ENCODE measurements at places on chromosomes 5 and 9.

DNA sequence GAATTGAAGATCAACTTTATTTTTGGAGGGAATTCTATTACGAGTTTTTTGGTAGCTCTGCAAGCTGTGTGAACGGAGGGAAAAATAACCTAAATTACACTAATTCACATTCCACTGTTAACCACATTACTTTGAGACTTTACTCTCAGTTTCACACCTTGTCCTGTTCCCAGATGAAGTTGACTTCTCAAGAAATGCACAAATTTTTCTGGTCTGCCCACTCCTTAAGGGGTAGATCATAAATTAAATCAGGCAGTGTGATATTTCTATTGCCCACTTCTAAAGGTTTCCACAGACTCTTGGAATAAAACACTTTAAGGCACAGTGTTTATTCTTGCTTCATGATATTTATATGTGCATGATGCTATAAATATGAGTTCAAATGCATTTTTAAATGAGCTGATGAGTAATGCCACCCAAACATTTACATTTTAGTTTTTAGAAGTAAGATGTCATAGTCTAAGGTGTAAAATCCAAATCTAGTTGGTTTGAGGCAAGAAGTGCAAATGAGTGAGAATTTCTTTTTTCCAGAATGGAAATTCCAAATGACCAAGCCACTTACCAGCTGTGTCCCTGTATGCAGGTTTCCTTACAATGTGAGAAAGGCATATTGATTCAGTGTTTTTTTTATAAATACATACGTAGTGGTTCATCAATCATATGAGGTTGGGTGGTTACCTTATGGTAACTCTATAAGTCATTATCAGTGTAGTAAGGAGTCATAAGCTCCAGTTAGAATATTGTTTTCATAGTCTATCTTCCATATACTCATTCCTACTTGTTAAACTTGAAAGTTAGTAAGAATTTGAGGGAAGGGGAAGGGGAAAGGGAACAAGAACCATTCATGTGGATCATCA is 437.7 kb upstream of the MEF2C start:
- DNase-seq: no peak

- DNase-seq: no peak
Observed at GRCh38 chr5:122471031-122471751, 159.2 kb downstream of the SNCAIP start.

- DNase-seq: no peak
Observed at GRCh38 chr9:129554649-129555048, 66.3 kb downstream of the C9orf50 start.

DNA sequence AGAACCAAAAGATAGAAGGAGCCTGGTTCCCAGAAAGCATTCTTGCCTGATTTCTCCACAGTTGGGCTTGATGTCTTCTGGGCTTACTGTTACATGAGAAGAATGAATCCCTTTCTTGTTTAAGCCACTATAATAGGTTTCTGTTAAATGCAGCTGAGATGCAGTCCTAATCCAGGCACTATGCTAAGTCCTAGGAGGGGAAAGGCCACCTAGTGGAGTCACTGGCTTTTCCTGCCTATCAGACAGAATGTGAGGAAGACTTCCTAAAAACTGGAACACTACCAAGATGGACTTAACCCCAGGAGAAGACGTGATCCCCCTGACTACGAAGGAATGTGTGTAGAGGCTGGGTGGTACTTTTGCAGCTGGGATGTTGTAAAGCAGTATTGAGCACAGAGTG is 34.3 kb upstream of the FSD1L start:
- no peak for DNase-seq

DNA sequence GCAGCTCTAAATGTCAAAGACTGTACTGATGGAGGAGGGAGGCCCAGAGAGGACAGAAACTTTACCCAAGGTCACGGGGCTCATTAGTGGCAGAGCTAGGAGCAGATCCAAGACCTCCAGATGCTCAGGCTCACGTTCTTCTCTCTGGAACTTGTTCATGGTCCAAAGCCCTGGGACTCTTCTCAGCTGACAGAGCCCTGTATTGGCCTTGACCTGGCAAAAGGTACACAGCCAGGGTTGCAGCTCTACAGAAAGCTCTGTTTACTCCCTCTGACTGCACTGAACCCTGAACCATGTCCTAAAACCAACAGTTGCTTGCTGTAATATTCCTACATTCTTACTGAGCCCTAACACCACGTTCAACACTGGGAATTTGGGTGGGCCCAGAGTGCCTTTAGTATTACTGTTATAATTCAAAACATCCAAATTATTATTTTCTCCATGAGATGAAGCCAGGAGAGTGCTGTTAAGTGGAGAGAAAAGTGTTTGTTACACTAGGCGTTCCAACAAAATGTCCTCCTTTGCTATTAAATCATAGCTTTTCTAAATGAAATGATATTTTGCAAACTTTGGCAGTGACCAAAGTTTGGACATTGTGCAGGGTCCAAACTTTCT is 602.4 kb upstream of the CLINT1 start:
- DNase-seq: no peak

GRCh38 chr5:142056816-142057696 is 44.2 kb upstream of the GNPDA1 start:
- no peak for DNase-seq

DNA sequence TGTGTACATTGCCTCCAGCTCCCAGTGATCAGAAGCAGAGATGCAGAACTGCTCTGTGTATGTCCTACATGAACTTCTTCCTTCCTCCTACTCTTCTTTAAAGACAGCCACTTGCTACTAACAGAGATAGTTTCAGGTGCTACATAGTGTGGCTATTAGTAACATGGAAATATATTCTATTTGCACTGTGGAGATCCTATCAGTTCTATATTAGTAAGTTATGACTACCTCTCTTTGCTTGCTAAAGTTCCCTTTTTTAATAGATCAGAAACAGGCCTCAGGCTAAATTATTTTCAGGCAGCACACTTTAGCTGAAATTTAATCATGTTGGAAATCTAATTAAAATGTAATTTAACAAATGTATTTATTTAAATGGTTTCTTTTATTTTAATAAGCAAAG is 64.4 kb upstream of the TNFSF8 start:
- DNase-seq: no peak

DNA sequence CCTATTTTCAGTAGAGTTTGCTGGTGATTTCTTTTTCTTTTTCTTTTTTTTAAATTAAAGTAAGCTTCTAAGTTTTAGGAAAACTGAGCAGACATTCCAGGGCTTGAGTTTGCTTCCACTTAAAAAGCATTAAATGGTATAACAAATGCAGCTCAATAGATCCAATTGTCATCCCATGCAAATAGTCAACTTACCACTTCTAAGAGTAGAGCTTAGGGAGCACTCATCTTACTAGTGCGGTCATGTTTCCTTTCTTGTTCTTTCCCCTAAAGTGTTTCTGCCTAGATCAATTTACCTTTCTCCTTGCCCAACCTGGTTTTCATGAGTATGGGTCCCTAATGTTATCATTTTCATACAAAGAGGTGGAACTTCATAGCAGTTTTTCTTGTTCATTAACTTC is 13.0 kb upstream of the CEP120 start:
- no peak for DNase-seq

- DNase-seq: no peak
Observed at GRCh38 chr5:15012061-15012460, 140.5 kb upstream of the ANKH start.

DNA sequence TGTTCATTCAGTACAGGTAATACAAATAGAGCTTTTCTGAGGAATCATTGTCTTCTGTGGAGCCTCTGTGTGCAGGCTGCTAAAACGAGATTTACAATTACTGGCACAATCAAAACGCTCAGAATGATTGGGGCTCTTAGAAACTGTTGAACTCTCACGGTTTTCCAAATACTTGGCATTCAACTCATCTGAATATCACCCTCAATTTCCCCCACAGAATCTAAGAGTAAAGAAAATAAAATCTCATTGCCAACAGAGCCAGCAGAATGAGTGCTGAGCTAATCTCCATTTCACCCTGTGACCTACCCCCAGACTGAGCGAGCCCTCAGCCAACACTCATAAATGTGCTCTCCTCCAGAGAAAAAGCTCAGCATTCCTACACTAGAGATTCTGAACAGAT is 35.3 kb upstream of the TMED7 start:
- no peak for DNase-seq

- DNase-seq: no peak
Observed at GRCh38 chr9:3857673-3858072, 331.9 kb upstream of the RFX3 start.

DNA sequence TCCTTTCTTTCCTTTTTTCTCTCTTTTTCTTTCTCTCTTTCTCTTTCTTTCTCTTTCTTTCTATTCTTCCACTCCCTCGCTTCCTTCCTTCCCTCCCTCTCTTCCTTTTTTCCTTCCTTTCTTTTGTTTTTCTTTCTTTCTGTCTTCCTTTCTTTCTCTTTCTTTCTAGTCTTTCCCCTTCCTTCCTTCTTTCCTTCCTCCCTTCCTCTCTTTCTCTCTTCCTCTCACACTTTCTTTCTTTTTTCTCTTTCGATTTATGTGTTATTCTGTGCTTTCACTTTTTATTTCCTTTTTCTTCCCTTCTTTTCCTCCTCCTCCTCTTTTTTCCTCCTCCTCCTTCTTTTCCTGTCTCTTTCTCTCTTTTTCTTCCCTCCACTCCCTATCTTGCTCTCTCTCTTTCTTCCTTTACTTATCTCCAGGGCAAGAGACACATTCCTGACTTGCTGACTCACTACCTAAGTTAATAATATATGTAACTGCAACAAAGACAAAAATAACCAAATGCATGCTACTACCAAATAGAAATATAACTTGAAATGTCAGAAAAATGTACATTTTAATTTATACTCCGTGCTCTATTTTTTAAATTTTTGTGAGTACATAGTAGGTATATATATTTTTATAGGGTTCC is 445.5 kb downstream of the GABRG2 start:
- DNase-seq: no peak

DNA sequence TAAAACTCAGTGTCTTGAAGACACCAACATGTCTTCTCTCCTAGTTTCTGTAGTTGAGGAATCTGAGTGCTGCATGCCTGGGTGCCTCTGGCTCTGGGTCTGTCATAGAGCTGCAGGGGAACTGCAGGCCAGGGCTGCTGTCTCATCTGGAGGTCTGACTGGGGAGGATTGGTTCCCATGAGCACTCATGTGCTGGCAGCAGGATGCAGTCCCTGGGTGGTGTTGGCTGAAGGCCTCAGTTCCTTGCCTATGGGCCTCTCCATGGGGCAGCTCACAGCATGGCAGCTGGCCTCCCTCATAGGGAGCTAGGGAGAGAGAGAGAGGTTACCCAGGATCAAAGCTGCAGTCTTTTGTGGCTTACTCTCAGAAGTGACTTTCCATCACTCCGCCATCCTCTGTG is 22.6 kb downstream of the UBE2QL1 start:
- no peak for DNase-seq

DNA sequence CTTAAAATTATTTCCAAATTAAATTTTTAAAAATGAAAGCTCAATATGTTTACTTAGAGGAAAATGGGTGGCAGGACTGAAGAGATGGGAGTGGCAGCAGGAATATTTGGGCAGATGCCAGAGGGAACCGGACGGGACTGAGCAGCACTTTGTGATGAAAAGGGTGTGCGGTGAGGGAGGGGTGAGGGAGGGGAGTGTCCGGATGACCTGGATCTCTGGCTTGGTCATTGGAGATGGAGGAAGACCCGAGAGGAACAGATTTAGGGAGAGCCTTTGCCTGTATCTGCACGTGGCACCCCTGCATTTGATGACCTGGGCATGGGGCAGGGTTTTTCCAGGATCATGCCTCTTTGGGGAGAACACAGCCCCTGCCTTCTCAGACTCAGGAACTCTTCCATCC is 201.1 kb upstream of the MVB12B start:
- DNase-seq: no peak

DNA sequence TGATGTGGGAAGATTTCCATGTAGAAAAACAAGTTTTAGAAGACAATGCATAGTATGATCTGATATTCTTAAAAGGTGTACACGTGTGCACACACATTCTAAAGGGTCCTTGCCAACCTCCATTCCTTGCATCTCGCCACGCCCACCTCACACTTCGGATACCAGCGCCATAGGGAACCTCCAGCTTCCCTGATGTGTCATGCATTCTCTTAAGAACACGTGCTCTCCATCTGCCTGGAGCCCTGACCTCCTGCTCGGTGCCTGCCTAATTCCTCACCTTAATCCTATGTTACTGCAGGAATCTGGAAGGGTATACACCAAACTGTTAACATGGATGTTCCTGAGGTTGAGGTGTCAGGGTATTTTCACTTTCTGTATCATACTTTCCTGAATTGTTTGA is 63.1 kb downstream of the PTCD2 start:
- no peak for DNase-seq

GRCh38 chr9:114737118-114737517 is 55.1 kb upstream of the TEX48 start:
- no peak for DNase-seq

- DNase-seq: no peak
Observed at GRCh38 chr5:5983261-5983980, 394.9 kb downstream of the MED10 start.

DNA sequence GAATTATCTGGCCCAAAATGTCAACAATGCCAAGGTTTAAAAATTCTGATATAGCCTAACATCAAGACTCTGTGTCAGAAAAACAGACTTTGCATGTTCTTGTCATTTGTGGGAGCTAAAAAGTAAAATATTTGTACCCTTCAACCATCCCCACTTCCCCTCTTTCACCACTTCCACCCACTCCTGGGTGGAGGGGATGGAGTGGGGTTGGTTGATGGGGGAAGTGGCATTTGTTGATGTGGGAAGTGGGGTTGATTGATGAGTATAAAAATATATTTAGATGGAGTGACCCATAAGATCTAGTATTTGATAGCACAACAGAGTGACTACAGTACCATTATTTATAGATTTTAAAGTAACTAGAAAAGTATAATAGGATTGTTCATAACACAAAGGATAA is 55.0 kb upstream of the C9orf72 start:
- no peak for DNase-seq

DNA sequence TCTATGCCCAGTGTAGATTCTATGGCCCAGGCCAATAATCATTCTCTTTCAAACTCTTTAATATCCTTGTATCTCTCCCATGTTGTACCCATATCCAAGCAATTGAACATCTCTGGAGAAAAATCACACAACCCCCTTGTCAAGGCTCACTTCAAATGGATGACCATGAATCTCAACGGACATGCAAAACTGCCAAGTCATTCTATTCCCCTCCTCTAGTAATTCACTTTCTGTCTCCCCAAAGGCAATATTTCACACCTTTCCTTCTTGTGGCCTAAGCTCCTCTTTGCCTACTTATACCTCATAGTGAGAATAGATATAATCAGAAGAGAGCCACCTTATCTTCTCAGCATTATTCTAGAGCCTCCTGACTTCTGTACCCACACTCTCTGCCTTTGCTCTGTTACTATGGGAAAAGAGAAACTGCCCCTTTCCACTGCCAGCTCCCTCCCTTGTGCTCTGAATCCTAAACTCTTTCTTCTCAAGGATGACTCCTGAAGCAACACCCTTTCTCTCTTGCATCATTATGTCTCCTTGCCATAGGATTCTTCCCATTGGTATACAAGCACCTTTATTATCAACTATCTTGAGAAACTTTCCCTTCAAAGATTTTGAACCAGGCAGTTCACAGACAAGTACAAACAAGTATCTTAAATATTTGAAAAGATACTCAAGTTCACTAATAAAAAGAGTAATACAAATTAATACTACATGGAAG is 66.1 kb downstream of the RPS23 start:
- no peak for DNase-seq

- DNase-seq: no peak
Observed at GRCh38 chr9:95565982-95566381, 49.2 kb upstream of the PTCH1 start.

All from CD4-positive, alpha-beta T cell treated with Interferon alpha-2 for 1 hour (primary cell).